ENCODE measurements at places on chromosomes 4 and X. TPM values are rescaled to one million over a fixed set of nuclear protein-coding genes. Genes with fewer than 3 reads are reported as not detected.

GRCh38 chr4:177376024-177376423 lies 66.2 kb downstream of the AGA start:
- no peak for DNase-seq

- no peak for DNase-seq
These were observed 8.7 kb downstream of the RHOH start for GRCh38 chr4:40205259-40206198.

- no peak for DNase-seq
These were observed 107.3 kb downstream of the PTTG2 start for GRCh38 chr4:38067499-38067898.

SYP gene
- 1.6 TPM for total RNA-seq

VEGFC gene
- 7.5 TPM for total RNA-seq

- DNase-seq = peak; percentile 68
These were observed 487 bp downstream of the HMGB2 start for GRCh38 chr4:173333658-173334084.

F8A1 gene
- total RNA-seq = 30.3 TPM

- DNase-seq = no peak
These were observed 187.6 kb downstream of the MAML3 start for GRCh38 chr4:139966383-139966782.

- DNase-seq = no peak
These were observed 237 bp downstream of the ANKRD17 start for GRCh38 chr4:73258436-73258685.

MAP3K15 gene
- total RNA-seq = not detected

- DNase-seq = no peak
These were observed 172.0 kb downstream of the PTTG2 start for GRCh38 chr4:38132107-38132673.

HGFAC gene
- 0.80 TPM for total RNA-seq

- no peak for DNase-seq
These were observed 107.5 kb downstream of the CLNK start for GRCh38 chr4:10577018-10577417.

DNA sequence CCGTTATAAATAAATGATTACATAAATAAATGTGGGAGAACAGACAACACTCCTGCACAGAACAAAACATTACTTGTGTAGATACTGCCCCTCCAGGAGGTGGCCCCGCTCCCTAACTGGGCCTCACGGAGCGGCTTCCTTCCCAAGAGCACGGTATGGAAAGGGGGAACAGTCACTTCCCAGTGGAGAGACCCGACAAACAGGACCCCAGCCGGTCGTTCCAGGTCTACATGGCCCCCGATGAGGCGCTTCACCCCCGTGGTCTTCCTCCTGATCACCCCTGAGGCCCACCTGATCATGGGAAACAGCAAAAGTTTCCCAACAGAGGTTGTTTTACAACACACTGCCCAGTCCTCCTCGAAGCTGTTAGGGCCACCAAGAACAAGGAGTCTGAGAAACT lies 6.6 kb upstream of the SLC6A8 start:
- no peak for DNase-seq

SCOC gene
- 84.5 TPM for total RNA-seq

- no peak for DNase-seq
These were observed 384.6 kb upstream of the IGFBP7 start for GRCh38 chr4:57494821-57495220.

DNA sequence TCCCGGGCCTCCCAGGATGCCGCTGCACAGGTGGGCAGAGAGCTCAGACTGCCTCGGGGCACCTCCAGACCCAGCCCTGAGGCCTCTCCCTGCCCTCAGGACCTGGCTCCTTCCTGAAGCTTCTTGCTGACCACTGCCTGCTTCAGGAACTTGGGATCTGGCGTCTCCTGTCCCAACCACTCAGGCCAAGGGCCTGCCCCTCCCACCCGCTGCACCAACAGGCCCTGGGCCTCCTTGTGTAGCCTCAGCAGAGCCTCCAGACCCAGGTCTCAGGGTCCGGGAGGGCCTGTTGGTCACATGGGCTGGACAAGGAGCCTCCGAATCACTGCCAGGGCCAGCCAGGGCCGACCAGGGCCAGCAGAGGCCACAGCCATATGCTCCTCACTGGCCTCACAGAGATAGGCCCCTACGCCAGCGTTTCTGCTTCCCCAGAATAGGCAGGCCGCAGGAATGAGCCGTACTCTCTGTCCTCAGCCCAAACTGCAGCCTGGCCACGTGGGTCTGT lies 2.8 kb downstream of the MXD4 start:
- DNase-seq = peak; percentile 15

FAM47E gene
- total RNA-seq = 3.0 TPM

GRCh38 chrX:24877288-24877664 lies 138.5 kb downstream of the ARX start:
- DNase-seq = no peak

- no peak for DNase-seq
These were observed 41.2 kb downstream of the RASL11B start for GRCh38 chr4:52903273-52903672.

KLHL5 gene
- total RNA-seq = 11.2 TPM

DNA sequence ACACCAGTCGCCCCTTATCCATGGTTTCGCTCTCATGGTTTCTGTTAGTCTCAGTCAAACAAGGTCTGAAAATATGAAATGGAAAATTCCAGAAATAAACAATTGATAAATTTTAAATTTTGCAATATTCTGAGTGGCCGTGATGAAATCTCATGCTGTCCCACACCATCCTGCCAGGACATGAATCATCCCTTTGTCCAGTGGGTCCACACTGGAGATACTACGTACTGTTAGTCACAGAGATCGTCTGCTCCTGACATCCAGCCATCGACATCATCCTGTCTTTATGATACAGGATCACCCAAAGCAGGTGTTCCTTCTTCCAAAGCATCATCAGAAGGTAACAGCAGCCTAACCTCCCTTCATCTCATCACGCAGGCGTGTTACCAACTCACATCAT lies 76.5 kb upstream of the MSX1 start:
- DNase-seq = no peak

AWAT2 gene
- total RNA-seq = not detected

GRCh38 chrX:148562846-148563245 lies 62.4 kb downstream of the AFF2 start:
- no peak for DNase-seq

DNA sequence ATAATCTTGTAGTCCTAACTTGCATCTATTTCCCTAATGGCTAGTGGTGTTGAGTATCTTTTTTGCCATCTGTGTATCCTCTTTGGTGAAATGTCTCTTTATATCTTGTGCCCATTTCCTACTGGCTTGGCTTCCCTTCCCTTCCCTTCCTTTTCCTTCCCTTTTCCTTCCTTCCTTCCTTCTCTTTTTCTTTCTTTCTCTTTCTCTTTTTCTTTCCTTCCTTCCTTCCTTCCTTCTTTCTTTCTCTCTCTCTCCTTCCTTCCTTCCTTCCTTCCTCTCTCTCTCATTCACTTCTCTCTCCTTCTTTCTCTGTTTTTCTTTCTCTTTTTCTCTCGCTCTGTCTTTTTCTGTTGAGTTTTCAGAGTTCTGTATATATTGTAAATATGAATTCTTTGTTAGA lies 61.5 kb upstream of the SLC4A4 start:
- DNase-seq = no peak

- no peak for DNase-seq
These were observed 159.5 kb downstream of the PPP3CA start for GRCh38 chr4:101187841-101188240.

DNA sequence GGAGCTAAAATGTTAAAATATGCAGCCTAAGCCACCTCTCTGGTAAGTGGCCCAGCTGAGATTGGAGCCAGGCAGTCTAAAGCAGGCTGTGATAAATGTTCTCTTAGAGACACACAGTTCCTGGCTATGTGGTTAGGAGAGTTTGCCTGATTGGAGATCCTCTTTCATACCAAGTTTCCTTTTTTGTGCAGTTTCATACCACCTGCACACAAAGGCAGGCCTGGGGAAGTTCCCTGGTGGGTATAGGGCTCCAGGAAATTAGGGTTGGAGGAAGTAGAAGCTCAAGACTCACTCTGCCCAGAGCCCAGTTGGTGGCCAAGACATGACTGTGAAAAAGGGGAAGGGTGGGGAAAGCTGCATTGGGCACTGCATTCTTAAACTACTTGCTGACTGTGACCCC lies 16.9 kb downstream of the CYBB start:
- DNase-seq = peak; percentile 13

GRCh38 chrX:119981286-119982070 lies 37.9 kb upstream of the NKAP start:
- no peak for DNase-seq

DNA sequence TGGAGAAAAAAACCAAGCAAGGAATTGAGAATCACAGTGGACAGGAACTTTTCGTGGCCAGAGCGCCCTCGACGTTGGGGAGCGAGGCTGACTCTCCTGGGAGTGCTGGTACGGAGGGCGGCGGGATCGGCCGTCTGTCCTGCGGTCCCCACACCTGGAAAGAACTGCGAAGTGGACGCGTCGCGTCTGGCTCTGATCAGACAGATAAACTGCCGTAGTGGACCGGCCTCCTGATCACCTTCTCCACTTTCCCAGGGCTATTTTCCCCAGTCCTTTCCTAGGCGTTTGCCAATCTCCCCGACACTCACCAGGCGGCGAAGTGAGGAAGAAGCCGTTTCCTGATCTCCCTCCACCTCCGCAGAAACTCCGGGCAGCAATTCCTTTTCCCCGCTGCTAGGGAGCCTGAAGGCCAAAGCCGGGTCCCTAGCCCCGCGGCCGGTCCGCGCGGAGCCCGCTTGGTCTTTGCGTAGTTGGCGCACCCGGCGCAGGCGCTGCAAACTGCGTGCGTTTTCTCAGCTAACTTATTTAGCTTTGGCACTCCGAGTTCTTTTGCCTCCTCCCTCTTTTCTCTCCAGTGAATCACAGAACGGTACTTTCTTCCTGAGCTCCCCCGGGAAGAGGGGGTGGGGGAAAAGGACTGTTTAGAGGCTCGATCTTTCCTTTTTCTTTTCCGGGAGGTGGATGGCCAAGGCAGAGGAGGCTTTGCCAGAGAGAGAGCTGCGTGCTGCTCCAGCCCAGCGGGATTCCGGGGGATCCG lies at the start of gene ARSJ:
TSS of gene ARSJ (minus strand) at position 500 of the 757 bp plus-strand sequence. CDS start 813 bp downstream, outside the sequence.
- DNase-seq = peak; percentile 51

- no peak for DNase-seq
These were observed 28.0 kb upstream of the AMOT start for GRCh38 chrX:112868586-112868985.

DNA sequence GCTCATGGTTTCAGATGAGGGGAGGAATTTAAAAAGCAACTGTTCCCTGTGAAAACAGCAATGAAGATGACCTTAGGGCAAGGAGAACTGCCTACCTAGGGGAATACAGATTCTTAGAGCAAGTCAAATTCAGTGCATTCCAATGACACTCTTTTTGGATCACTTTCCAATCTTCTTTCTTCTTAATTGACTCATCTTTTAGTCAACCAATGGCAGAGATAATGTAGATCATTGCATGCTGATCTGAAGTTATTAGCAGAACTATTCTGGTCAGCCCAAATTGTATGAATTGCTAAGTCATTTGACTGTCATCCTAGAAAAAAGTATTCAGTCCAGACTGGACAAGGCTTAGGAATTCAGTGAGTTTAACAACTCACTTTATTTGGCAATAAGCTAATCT lies 12.6 kb upstream of the NR3C2 start:
- DNase-seq = no peak

DNA sequence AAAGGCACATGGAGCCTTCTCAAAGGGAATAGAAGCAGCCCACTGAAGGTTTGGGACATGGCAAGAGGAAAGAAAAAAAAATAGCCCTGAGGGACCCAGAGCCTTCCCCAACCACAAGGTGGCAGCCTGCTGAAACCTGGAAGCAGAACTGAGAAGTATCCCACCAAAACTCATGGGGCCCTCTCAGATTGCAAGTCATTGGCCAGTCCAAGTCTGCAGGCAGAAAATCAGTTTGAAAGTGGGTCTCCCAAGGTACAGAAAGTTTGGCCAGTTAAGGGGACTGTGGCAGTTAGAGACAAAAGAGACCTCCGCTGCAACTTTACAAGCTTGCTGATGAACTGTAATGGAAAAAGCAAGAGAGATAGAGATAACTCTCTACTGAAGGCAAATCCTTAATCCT lies 155.8 kb downstream of the ANTXR2 start:
- no peak for DNase-seq

GRCh38 chr4:185915271-185915670 lies 103.3 kb upstream of the SORBS2 start:
- no peak for DNase-seq

DNA sequence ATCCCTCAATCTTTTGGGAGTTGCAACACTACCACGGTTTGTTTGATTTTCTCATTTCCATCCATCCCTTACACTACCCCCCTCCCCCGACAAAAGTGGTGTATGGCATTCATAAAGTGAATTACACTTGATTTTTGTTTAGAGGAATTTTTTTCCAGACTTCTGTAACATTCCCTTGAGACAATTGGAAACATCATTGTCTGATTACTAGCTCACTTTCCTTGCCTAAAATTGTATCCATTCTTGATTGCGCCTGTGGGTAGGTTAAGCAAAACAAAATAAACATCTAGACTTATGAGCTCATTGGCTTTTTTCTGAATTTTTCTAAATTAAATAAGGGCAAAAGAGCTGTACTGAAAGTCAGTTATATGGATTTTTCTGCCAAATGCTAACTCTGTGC lies 3.5 kb downstream of the GPC3 start:
- DNase-seq = no peak

GRCh38 chr4:124803026-124803425 lies 90.5 kb upstream of the ANKRD50 start:
- DNase-seq = no peak

EDA gene
- total RNA-seq = 7.3 TPM
